ENCODE measurements at places on chromosomes 2 and 18.
A peak's percentile ranks its signal among the peaks of the same experiment; 100 is the strongest.

DNA sequence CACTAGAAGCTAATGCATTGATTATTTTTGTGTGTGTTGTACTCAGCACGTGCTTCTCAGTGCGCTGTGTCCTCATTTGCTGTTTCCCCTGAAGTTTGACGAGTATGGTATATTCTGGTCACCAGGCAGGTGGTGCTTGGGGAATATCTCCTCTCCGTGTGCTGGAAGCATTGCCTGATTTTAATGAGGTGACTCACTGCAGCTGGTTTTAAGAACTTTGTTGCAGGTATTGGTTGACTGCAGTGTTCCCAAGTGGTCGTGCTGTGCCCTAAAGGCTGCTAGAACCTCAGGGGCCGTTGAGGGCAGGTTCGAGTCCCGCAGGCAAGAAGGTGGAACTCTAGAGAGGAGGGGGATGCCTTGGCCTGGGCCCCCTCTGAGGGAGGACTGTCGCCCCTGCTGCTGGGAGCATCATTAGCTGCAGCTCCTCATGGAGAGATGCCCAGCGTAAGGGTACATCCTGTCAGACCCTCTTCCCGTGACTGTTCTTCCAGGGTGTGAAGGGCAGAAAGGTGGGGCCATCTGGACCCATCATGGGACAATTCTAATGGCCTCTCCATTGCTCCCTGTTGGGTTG is 82.6 kb downstream of the AGAP1 start:
- no peak for DNase-seq
- H3K27ac ChIP-seq, result no peak overlapping the region
- H3K36me3 ChIP-seq, result peaks cover 3% of the 10 kb centered on the region
- no peaks in the 10 kb centered on the region for H3K27me3 ChIP-seq
- no peak overlapping the region for H3K4me3 ChIP-seq

GRCh38 chr2:7552825-7553570 is 635.8 kb downstream of the RNF144A start:
- H3K4me3 ChIP-seq, result no peak overlapping the region
- no peaks in the 10 kb centered on the region for H3K4me1 ChIP-seq
- no peak for DNase-seq
- no peaks in the 10 kb centered on the region for H3K36me3 ChIP-seq

DNA sequence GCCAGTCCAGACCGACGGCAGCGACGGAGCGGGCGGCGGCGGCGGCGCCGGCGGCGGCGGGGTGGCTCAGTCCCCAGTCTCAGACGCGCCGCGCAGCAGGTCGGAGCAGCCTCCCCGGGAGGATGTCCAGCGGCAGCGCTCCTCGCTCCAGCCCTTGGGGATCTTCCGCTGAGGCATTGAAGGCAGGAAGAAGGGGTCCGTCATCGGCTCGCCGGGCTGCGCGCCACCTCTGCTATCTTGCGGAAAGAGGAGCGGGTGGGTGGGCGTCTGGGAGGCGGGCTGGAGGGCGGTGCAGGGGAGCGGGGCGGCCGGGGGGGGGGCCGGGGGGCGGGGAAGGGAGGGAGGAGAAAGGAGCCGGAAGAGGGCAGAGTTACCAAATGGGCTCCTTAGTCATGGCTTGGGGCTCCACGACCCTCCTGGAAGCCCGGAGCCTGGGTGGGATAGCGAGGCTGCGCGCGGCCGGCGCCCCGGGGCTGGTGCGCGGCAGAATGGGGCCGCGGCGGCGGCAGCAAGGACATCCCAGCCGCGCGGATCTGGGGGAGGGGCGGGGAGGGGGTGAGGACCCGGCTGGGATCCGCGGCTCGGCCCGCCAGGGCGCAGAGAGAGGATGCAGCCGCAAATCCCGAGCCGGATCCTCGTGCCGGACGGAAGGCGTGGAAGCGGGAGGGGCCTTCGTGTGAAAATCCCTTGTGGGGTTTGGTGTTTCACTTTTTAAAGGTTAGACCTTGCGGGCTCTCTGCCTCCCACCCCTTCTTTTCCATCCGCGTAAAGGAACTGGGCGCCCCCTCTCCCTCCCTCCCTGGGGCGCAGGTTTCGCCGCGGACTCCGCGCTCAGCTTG is at the start of gene NETO1:
NETO1 (minus strand) TSS at position 242 of the 839 bp plus-strand sequence. CDS start 696 bp downstream, outside the sequence.
- peak; percentile 71 for DNase-seq
- peaks cover 8% of the 10 kb centered on the region for H3K36me3 ChIP-seq
- H3K27me3 ChIP-seq, result peaks cover 4% of the 10 kb centered on the region
- no peak within 1 kb of the TSS for H3K27ac ChIP-seq

DNA sequence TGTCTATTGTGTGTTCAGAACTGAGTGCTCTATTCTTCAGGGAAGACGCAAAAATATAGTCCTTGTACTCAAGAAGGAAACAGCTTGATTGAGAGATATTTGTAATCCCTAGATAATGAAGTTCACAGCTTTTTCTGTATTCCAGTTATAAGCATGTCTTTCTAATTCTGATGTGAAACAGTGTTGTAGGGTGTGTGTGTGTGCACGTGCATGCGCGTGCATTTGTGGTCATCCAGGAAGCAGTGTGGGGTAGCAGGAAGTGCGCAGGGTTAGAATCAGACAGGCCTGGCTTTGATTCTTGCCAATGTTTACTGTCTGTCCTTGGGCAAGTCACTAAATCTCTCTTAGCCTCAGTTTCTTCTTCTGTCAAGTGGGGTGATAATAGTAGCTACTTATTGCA is 87.9 kb downstream of the NPAS2 start:
- no peaks in the 10 kb centered on the region for H3K36me3 ChIP-seq
- no peak for DNase-seq
- H3K4me1 ChIP-seq, result no peaks in the 10 kb centered on the region

DNA sequence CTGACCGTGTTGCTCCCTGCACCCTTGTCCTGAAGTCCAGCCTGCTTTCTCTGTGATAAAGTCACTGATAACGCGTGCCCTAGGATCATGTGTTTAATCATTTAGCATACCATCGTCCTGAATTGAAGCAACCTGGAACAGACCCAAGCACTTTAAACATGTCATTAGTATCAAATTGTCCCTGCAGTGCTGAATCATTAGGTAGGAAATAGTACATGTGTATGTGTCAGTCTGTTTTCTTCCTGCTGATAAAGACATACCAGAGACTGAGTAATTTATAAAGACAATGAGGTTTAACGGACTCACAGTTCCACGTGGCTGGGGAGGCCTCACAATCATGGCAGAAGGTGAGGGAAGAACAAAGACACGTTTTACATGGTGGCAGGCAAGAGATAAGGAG is 2.8 kb downstream of the ASB18 start:
- no peaks in the 10 kb centered on the region for H3K36me3 ChIP-seq
- no peaks in the 10 kb centered on the region for H3K4me1 ChIP-seq
- H3K27ac ChIP-seq, result no peak overlapping the region
- H3K27me3 ChIP-seq, result no peaks in the 10 kb centered on the region
- no peak overlapping the region for H3K4me3 ChIP-seq

Measured in H9 (cell line).